ENCODE measurements at places on chromosomes 1 and 21. TPM values are rescaled to one million over a fixed set of nuclear protein-coding genes. Genes with fewer than 3 reads are reported as not detected.

- DNase-seq, result no peak
Observed at GRCh38 chr1:33724348-33724747, 139.5 kb upstream of the HMGB4 start.

DNA sequence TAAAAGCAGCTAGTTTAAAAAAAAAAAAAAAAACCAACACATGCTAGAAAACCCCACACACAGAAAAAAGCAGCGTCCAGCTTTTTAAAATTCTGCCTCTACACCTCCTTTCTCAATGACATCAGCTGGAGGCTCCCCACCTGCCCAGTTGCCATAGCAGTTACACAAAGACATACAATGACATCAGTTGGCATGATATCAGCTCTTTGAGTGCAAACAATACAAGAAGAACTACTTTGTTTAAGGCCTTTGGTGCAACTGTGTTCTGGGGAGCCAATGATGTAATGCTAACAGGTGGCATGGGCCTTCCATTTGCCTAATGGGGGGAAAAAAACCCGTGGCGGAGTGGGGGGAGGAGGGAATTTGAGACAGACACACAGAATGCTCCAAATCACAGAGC is 32.9 kb downstream of the DUSP10 start:
- DNase-seq, result no peak

The TEKT2 gene
- not detected for total RNA-seq

DNA sequence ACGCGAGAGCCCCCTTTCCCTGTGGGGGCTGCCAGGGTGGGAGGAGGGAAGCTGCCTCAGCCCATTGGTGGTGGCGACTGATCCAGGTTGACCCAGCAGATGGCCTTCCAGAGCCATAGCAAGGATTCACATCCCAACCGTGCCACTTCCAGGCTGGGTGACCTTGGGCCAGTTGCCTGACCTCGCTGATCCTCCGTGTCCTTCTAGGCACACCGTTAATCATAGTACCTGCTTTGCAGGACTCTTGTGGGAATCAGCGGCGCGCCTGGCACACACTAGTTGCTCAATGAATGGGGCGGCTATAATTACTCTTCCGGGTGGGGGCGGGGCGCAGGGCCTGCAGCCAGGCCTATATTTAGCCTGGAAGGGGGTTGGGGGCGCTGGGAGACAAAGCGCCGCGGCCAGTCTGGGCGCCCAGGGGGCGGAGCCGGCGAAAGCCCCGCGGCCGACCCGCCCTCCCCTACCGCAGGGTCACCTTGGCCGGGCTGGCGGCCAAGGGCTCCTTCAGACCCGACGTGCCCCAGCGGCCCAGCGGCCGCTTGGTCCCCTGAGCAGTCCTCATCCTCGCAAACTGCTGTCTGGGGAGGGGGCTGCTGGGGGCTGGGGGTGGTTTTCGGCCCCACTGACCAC is 5.1 kb downstream of the HSPB7 start:
- peak; percentile 89 for DNase-seq

- peak; percentile 71 for DNase-seq
Observed at GRCh38 chr1:237470712-237471338, 419.9 kb downstream of the ZP4 start.

DNA sequence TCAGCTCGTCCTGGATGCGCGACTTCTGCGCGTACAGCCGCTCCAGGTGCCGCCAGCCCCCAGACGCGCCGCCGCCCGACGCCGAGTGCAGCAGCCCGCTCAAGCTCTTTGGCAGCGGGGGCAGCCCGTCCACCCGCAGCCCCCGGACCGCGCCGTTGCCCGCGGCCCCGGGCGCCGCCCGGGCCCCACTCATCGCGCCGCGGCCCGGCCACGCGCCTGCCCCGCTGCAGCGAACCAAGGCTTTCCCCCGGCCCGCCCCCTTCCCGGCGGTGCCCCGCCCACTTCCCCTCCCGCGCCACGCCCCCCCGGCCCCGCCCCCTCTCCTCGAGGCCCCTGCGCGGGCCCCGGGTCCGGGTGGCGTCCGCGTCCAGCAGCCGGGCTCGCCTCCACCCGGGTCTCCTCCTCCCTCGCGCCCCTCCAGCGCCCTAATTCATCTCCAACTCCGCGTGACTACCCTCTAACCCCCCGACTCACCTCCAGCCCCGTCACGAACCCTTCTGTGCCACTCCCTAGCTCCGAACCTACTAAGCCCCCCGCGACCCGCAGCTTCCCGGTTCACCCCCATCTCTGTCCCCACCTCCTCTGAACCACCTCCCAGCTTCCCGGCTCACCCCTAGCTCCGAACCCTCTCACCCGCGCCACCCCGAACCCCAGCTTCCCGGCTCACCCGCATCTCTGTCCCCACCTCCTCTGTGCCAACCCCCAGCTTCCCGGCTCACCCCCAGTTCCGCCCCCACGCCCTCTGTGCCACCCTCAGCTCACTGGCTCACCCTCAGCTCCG is at the start of gene FAM89A:
FAM89A (minus strand) TSS at position 236 of the 781 bp plus-strand sequence; CDS start at position 193, 43 bp downstream.
- no peak for DNase-seq

DNA sequence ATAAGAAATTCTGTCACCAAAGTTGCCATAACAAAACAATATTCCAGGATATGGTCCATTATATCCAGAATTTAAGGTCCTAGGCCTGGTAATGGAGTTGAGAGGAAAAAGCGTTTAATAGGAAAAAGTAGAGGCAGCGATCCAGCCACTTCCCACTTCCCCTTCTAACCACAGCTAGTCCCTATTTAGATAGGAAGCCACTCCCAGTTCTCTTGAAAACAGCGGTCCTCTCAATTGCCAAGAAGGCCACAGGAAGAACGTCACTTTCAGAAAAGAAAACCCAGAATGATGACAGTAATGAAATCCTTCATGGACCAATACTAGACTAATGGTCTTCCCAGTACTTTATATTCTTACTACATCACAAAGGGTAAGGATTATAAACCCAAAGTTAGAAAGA is 38.6 kb downstream of the ABL2 start:
- no peak for DNase-seq

The IL12RB2 gene
- total RNA-seq, result 0.41 TPM

The SPRR2F gene
- total RNA-seq, result not detected

- no peak for DNase-seq
Observed at GRCh38 chr1:12001249-12001917, 17.9 kb upstream of the MIIP start.

GRCh38 chr1:203547771-203548421 is 53.9 kb downstream of the OPTC start:
- no peak for DNase-seq

DNA sequence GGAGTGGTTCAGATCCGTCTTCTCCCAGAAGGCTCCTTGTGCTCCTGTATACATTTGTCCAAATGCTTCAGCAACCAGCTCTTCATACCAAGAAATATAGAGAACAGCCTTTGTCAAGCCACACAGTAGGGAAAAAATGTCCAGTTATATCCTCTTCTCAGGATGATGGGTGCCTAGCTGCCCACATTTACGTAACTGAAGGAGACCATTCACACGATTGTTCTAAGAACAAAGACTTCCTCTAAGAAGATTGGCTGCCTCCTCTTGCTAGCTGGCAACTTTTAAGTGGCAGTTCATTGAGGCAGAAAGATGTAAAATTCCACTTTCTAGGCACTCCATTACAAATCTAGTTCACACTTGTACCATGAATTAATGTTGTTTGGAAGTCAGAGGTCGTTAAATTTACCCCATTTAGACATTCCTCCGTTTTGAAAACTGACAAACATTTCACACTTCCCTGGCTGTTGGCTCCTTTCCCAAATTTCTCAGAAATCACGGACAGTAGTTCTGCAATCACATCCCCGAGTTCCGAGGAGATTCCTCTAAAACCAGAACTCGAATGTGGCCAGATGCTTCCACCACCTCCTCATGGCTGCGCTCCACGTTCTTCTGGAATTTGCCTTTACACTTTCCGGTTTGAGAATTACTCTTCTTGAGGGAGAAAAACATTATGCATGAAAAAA is 45.6 kb upstream of the CSF1 start:
- DNase-seq, result no peak

- no peak for DNase-seq
Observed at GRCh38 chr1:44941424-44942324, 44.7 kb downstream of the EIF2B3 start.

- no peak for DNase-seq
Observed at GRCh38 chr1:15578921-15579682, 5.7 kb downstream of the AGMAT start.

DNA sequence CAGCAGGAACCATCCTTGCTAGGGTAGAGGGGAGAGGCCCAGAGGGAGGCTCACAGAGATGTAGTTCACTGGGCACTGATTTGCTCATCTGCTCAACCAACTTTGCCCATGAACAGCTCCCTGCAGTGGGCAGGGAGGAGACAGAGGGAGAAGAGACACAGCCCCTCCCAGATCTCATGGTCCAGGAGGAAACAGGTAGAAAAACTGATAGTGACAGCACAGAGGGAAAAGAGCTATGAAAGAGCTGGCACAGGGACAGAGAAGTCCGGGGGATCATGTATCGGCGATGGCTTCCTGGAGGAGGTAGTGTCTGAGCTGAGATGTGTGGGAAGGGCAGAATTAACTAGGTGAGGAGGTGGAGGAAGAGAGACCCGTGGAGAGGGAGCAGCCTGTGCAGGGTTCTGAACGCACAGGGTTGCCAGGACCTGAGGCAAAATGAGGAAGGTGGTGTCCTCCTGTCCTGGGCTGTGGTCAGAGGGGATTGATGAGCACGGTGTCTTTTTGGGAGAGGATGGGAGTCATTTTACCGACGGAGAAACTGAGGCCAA is 85.9 kb downstream of the PTPRU start:
- DNase-seq, result no peak

The SLAMF6 gene
- total RNA-seq, result 0.46 TPM
